ENCODE measurements at places on chromosomes 4 and X. TPM values are rescaled to one million over a fixed set of nuclear protein-coding genes. Genes with fewer than 3 reads are reported as not detected.

SPANXN3 gene
- not detected for total RNA-seq

AMBN gene
- total RNA-seq: not detected

KDM6A gene
- total RNA-seq: 102 TPM

BMPR1B gene
- 21.1 TPM for total RNA-seq

DNA sequence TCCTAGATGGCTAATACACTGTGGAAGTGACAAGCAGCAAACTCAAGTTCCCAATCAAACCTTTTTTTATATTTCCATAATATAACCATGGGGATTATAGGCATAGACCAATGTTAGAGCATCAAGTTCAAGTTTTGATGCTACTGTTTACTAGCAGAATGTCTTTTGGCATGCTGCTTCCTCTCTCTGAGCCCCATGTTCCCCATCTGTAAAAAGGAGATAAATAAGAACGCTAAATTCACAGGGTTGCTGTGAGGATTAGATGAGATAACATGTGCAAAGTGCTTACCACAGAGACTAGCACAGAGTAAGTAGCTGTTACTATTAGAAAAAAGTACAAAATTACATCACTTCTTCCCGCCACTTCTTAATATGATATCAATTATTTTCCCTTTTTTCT is 18.0 kb downstream of the MBNL3 start:
- no peak for DNase-seq
- H3K4me3 ChIP-seq: no peak overlapping the region
- H3K4me1 ChIP-seq: peaks cover 1% of the 10 kb centered on the region
- no peaks in the 10 kb centered on the region for H3K36me3 ChIP-seq
- peaks cover 3% of the 10 kb centered on the region for H3K27me3 ChIP-seq

DNA sequence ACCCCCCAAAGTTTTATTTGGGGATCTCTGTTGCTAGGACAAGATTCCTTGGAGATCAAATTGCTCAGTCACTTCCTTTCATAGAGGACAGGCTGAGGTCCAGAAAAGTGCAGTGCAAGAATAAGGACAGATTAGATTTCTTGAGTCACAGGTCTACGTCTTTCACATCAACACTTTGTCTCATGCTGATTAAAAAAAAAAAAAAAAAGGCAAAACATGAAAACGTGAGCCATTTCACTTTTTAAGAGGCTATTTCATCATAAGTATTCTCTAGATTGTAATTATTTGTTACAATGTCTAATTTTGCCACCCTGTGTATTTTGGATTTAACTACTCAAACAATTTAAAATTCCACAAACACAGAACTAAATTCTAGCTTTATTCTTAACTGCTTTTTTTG is 647.0 kb downstream of the TRAM1L1 start:
- no peak overlapping the region for H3K4me3 ChIP-seq
- no peak for DNase-seq
- H3K27me3 ChIP-seq: no peaks in the 10 kb centered on the region
- no peak overlapping the region for H3K27ac ChIP-seq
- H3K4me1 ChIP-seq: no peaks in the 10 kb centered on the region

DNA sequence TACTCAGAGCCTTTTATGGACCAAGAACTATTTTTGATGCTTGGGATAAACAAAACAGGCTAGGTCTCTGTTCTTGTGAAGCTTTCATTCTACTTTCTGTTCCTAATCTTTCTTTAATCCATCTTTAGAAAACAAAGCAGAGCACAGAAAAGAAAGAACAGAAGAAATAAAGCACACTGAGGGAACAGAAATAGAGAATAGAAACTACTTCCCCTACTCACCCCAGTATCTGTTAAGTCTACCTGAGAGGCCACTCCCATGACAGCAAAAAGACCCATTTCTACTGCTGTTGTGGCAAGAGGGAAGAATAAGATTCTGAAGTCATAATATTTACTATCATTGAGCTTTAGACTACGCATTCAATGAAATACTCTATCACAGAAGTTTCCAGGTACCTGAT is 9.2 kb downstream of the RFC1 start:
- peaks cover 3% of the 10 kb centered on the region for H3K36me3 ChIP-seq
- no peak for DNase-seq
- H3K4me1 ChIP-seq: peaks cover 13% of the 10 kb centered on the region
- no peaks in the 10 kb centered on the region for H3K27me3 ChIP-seq

DNA sequence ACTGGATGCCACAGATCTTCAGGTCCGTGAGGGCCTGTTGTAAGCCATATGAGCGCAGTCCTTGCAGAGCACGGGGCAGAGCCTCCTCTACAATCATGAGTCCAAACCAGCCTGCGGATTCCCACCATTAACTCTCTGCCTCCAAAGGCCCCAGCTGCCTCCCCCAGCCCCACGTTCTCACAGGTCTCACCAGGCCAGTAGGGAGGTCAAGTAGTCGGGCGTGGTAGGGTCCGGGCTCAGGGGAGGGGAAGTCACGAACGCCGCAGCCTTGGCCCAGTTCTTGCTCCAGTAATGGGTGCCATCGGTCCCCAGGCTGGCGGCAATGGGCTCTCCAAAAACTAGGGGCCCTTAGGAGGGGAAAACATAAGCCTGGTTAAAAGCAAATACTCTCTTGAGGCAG is 53.6 kb downstream of the CRMP1 start:
- no peaks in the 10 kb centered on the region for H3K36me3 ChIP-seq
- peaks cover 63% of the 10 kb centered on the region for H3K27me3 ChIP-seq
- no peaks in the 10 kb centered on the region for H3K4me1 ChIP-seq
- H3K4me3 ChIP-seq: no peak overlapping the region

- no peaks in the 10 kb centered on the region for H3K4me1 ChIP-seq
- peaks cover 51% of the 10 kb centered on the region for H3K27me3 ChIP-seq
- DNase-seq: no peak
- H3K4me3 ChIP-seq: no peak overlapping the region
Observed at GRCh38 chr4:60657041-60657440, 543.1 kb upstream of the ADGRL3 start.

- no peak overlapping the region for H3K27ac ChIP-seq
- H3K4me1 ChIP-seq: no peaks in the 10 kb centered on the region
- no peaks in the 10 kb centered on the region for H3K27me3 ChIP-seq
- no peak for DNase-seq
- H3K36me3 ChIP-seq: peaks cover 1% of the 10 kb centered on the region
Observed at GRCh38 chrX:49995107-49995731, 72.8 kb downstream of the CLCN5 start.

DNA sequence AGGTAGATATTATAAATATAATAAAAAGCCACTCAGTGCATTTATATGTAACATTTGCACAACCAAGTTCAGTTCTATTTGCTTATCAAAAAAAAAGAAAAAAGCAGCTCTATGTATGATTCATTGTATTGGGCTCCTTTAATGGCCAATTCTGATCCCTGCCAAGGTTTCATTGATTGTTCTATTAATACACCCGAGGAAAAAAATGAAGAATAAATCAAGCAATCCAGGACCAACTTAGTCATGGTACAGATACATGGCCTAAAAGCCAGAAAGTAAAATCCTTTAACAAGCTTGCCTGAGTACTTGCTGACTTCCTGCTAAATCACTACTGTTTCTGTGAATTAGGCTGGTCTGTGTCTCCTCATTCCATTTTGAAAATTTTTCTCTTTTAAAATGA is 77.6 kb upstream of the PCDH7 start:
- H3K4me3 ChIP-seq: no peak overlapping the region
- no peaks in the 10 kb centered on the region for H3K27me3 ChIP-seq
- no peak overlapping the region for H3K27ac ChIP-seq
- no peak for DNase-seq
- H3K4me1 ChIP-seq: no peaks in the 10 kb centered on the region

DNA sequence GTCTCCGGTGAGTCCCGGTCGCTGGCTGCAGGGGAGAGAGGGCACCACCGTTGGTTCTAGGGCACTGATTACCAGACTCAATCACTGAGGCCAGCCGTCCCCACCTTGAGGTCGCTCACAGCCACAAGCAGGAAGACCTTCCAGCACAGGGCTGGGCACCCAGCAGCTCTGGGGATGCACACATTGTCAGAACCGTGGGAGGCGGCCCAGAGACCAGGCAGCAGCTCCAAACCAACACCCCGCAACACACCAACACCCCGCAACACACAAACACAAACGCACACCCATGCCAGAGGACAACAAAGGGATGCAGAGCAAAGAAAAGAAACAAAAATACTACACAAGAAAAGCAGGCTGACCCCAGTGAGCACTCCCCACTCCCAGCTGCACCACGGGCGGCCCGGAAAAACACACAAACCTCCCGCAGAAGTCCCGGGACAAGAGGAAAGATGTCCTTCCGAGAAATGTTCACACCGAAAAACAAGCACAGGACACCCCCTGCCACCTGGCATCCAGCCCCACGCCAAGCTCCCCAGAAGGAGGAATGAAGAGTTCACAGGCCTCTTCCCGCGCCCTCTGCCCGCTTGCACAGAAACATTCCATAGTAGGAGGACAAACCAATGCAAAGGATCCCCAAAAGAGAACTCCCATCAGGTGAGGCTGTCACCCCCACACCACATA is 3.2 kb downstream of the HMX1 start:
- H3K36me3 ChIP-seq: no peaks in the 10 kb centered on the region
- peaks cover 77% of the 10 kb centered on the region for H3K27me3 ChIP-seq
- no peak overlapping the region for H3K27ac ChIP-seq
- DNase-seq: no peak
- no peak overlapping the region for H3K4me3 ChIP-seq

DNA sequence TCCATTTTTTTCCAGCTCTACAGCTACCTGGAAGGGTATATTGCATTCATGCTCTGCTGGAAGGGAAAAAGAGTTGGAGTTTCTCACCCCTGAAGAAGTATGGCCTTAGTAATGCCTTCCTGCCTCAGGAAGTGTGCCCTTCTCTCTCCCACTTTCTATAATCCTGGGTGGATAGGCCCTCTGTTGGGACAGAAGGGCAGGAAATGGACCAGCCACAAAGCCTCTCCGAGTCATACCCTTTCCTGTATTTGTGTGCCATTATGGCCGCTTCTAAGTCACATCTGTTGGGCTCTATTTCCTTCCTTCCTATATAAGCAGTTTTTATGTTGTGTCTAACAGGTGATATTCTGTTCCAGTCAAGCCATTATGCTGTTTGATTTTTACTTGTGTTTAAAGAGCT is 74.8 kb upstream of the SMARCA5 start:
- no peak overlapping the region for H3K27ac ChIP-seq
- H3K4me3 ChIP-seq: no peak overlapping the region
- peaks cover 17% of the 10 kb centered on the region for H3K36me3 ChIP-seq
- no peak for DNase-seq
- H3K27me3 ChIP-seq: no peaks in the 10 kb centered on the region

- H3K27me3 ChIP-seq: no peaks in the 10 kb centered on the region
- no peak overlapping the region for H3K4me3 ChIP-seq
- H3K27ac ChIP-seq: no peak overlapping the region
- no peak for DNase-seq
Observed at GRCh38 chrX:73262991-73263390, 48.3 kb upstream of the NAP1L2 start.

DNA sequence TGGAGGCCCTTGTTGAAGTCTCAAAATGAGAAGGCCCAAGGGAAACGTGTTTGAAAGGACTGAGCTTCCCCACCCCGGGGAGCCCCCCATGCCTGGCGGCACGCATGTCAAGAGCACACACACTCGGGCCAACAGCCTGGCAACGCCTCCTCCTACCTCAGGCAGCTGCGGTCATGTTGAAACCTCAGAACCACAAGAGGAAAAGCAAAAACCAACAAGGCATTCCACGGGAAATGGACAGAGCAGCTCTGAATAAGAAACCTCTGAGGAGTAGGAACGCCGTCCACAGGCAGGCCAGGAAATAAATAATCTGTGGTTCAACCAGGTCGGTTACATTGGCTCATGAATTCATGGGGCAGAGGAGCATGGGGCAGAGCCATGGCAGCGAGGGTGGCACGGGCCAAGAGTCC is 95.7 kb upstream of the AFAP1 start:
- H3K27me3 ChIP-seq: no peaks in the 10 kb centered on the region
- peaks cover 10% of the 10 kb centered on the region for H3K4me1 ChIP-seq

DNA sequence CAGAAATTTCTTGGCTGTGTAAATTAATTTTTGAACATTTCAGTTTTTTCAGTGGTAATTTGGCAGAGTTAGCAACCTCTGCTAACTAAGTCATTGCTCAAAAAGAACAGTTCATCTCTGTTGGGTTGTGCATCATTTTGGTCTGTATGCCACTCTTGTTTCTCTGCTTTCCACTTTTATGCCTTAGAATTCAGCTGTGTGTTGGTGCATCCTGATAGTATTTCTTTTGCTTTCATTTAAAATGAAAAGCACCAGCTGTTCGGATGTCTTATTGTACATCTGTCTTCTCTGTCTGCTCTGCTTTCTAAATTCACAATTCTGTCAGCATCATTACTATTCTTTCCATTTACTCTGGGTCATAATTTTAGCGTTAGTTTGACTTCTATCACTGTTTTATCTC is 388.2 kb upstream of the NDST4 start:
- H3K27me3 ChIP-seq: no peaks in the 10 kb centered on the region
- peaks cover 10% of the 10 kb centered on the region for H3K4me1 ChIP-seq
- no peak overlapping the region for H3K4me3 ChIP-seq
- DNase-seq: no peak
- no peaks in the 10 kb centered on the region for H3K36me3 ChIP-seq
- no peak overlapping the region for H3K27ac ChIP-seq

DNA sequence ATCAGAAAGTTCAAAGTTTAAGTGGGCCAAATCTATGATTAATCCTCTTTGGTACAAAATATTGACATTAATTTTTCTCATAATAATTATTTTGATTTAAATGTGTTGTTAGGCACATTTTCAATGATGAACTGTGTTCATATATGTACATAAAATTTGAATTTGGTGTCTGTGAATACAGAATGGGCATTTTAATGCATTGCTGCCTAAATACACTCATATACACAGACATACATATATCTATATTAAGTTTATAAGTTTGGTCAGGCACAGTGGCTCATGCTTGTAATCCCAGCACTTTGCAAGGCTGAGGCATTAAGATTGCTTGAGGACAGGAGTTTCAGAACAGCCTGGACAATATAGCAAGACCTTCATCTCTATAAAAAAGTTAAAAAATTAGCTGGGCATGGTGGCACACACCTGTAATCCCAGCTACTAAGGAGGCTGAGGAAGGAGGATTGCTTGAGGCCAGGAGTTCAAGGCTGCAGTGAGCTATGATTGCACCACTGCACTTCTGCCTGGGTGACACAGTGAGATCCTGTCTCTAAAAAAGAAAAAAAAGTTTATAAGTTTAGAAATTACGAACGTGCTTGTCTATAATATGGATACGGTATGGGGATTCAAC is 12.3 kb upstream of the BMP2K start:
- peaks cover 1% of the 10 kb centered on the region for H3K4me1 ChIP-seq
- DNase-seq: no peak
- H3K27me3 ChIP-seq: no peaks in the 10 kb centered on the region
- H3K36me3 ChIP-seq: no peaks in the 10 kb centered on the region
- no peak overlapping the region for H3K27ac ChIP-seq
- no peak overlapping the region for H3K4me3 ChIP-seq

GRCh38 chr4:95694411-95694810 is 145.5 kb upstream of the PDHA2 start:
- H3K36me3 ChIP-seq: no peaks in the 10 kb centered on the region
- no peak overlapping the region for H3K4me3 ChIP-seq
- no peaks in the 10 kb centered on the region for H3K4me1 ChIP-seq
- no peak overlapping the region for H3K27ac ChIP-seq

GRCh38 chr4:53653484-53654053 is 62.3 kb upstream of the LNX1 start:
- peak; percentile 18 for DNase-seq
- H3K27me3 ChIP-seq: no peaks in the 10 kb centered on the region
- H3K36me3 ChIP-seq: no peaks in the 10 kb centered on the region
- H3K4me1 ChIP-seq: peaks cover 19% of the 10 kb centered on the region
- H3K4me3 ChIP-seq: no peak overlapping the region

Measured in progenitor cell of endocrine pancreas (in vitro differentiated cells).